Head of caudate nucleus (tissue), 42 donors: ENCODE measurements at places on chromosomes 3 and 15.

DNA sequence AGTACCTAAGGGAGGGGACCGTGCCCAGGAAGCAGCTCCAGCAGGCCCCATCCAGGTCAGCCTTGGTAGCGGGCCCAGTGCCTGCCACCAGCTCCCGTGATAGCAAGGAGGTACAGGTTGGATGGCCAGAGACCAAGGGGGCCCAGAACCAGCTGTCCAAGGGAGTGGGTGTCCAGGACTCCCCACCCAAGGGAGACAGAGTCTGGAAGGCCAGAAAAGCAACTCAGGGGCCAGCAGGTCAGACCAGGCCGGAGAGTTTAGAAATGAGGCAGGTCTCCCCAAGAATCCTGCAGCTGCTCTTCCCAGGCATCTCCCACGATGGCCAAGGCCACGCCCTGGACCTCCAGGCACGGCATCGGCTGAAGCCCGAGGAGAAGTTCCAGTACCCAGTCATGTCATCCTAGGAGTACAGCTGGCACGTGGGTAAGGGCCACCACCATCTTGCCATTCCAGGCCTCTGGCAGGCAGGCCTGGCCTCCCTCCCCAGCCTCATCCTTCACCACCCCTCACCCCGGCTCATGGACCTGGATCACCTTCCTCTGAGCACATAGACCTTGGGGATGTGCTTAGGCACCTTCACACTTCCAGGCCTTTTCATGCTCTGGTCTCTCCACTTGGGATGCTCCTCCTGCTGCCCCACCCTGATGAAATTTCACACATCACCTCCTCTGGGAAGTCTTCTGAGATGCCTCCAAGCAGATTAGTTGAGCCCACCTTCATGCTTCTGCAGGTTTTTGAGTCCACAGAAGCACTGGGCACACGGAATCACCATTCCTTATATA, 30.5 kb downstream of the DNASE1L3 start:
- DNase-seq: no peak

- no peak for DNase-seq
Observed at GRCh38 chr3:54168451-54168850, 46.1 kb downstream of the CACNA2D3 start.

GRCh38 chr3:191383124-191383523, 52.8 kb upstream of the UTS2B start:
- no peak for DNase-seq

- DNase-seq: no peak
Observed at GRCh38 chr15:101055411-101055810, 136.3 kb downstream of the LRRK1 start.

GRCh38 chr15:34988027-34988902, at the start of gene ZNF770:
Gene ZNF770, minus strand, starts transcription at chr15:34988287. Its CDS starts 4,853 bp downstream, at chr15:34983434.
- peak; percentile 50 for DNase-seq

GRCh38 chr3:21839592-21839991, 88.6 kb upstream of the ZNF385D start:
- no peak for DNase-seq

DNA sequence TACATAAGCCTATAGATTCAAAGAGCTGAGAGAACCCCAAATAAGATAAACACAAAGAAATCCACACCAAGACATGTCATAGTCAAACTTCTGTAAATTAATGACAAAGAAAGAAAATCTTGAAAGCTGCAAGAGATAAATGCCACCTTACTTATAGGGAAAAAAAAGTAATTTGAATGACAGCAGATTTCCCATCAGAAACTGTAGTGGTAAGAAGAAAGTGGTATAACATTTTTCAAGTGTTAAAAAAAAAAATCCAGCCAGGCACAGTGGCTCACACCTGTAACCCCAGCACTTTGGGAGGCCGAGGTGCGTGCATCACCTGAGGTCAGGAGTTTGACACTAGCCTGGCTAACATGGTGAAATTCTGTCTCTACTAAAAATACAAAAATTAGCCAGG, 37.4 kb downstream of the CFAP92 start:
- no peak for DNase-seq

DNA sequence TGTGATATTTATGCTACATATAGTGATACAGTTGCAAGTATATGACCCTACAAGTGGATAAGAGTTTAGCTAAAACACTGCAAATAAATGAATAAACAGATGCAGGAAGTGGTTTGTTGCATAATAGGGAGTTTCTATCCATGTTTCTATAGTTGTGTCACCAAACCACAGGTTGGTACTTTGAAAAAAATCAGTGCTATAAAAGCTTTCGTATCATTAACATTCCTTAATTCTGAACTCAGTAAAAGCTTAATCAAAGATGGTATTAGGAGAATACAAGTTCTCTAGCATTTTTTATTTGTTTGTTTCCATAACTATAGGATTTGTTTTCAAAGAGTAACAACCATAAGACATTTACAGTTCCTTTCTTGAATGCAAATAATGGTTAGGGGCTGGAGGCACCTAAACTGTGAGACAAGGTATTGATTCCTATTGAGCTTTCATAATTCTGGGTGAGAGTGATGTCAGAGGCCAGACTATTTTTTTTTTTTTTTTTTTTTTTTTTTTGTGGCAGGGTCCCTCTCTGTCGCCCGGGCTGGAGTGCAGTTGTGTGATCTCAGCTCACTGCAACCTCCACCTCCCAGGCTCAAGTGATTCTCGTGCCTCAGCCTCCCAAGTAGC, 29.6 kb downstream of the CPOX start:
- DNase-seq: no peak

- DNase-seq: no peak
Observed at GRCh38 chr15:50857763-50858162, 50.7 kb upstream of the AP4E1 start.

DNA sequence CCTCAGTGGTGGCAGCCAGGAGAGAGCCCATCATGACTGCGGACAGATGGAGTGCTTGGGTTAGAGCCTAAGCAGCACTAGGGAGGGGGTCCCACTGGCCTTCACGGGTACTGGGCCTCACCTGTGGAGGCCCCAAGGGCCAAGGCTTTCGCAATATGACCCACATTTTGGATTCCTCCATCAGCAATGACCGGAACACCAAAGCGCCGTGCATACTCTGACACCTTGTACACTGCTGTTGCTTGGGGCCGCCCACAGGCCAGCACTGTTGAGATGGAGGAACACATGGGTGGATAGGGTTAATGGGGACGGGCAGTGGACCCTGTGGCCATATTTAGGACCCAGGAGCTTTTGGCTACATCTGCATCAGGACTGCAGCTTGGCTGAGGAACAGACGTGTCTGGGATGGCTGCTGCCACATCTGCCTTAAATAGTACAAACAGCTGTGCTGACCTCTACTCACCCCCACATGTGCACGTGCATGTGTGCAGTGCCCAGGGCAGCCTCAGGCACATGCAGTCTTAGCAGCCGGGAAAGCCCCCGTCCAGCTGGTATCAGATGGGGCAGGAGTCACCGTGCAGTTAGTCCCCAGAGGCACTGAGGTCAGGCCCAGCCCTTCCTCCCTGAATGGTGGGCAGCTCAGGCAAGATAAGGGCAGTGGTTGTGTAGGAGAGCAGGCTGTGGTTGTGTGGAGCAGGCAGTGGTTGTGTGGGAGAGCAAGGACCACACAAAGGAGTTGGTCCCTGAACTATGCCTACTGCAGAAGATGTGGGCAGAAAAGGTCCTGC, 3.3 kb downstream of the NDUFAF3 start:
- no peak for DNase-seq

GRCh38 chr15:63189941-63190768, 749 bp downstream of the RAB8B start:
- no peak for DNase-seq

GRCh38 chr15:94029495-94029894, 201.9 kb upstream of the MCTP2 start:
- DNase-seq: no peak

GRCh38 chr15:43484455-43484854, 8.5 kb downstream of the TP53BP1 start:
- no peak for DNase-seq

GRCh38 chr3:122677216-122677615, 3.4 kb upstream of the PARP14 start:
- no peak for DNase-seq

GRCh38 chr15:39125904-39126303, 455.0 kb upstream of the THBS1 start:
- no peak for DNase-seq

DNA sequence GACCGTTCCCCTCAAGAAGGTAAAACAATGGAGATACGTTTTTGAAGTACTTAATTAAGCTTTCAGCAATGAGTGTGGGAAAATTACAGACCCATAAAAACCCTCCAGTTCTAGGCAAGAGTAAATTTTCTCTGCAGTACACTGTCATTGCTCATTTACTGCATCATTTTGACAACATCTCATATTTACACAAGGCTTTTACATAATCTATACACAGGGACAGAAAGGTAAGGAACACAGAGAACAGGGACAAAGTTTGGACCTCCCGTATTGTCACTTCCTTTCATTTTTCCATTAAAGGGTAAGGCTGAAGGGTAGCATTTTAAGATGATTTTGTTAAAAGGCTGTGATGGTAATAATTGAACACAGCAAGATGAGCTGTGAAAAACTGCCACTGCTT, 7.4 kb upstream of the HGD start:
- DNase-seq: no peak

- DNase-seq: peak; percentile 58
Observed at GRCh38 chr3:170356596-170357175, 829 bp upstream of the SKIL start.

- DNase-seq: no peak
Observed at GRCh38 chr15:72534523-72534922, 60.4 kb downstream of the ARIH1 start.

- no peak for DNase-seq
Observed at GRCh38 chr15:36301947-36302346, 277.5 kb upstream of the CDIN1 start.

DNA sequence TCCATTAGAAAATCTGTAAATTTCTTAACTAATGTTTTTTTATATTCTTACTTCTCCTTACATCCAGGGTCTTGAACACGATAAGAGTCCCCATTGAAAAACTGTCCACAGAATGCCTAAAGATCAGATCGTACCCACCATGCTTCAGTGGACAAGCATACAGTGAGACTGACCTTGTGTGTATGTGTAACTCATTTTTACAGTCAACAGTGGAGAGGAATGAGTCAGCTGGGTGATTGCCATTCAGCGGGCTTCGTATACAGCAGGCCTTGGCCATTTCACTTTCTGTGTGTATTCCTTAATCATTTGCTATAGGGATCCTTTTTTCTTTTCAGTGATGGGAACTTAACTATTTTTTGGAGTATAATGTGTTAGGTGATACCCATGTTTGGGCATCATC, 10.6 kb downstream of the PARP14 start:
- no peak for DNase-seq

GRCh38 chr3:72031581-72031980, 246.6 kb upstream of the PROK2 start:
- peak; percentile 72 for DNase-seq

- DNase-seq: no peak
Observed at GRCh38 chr3:12318758-12319621, 30.1 kb downstream of the PPARG start.

DNA sequence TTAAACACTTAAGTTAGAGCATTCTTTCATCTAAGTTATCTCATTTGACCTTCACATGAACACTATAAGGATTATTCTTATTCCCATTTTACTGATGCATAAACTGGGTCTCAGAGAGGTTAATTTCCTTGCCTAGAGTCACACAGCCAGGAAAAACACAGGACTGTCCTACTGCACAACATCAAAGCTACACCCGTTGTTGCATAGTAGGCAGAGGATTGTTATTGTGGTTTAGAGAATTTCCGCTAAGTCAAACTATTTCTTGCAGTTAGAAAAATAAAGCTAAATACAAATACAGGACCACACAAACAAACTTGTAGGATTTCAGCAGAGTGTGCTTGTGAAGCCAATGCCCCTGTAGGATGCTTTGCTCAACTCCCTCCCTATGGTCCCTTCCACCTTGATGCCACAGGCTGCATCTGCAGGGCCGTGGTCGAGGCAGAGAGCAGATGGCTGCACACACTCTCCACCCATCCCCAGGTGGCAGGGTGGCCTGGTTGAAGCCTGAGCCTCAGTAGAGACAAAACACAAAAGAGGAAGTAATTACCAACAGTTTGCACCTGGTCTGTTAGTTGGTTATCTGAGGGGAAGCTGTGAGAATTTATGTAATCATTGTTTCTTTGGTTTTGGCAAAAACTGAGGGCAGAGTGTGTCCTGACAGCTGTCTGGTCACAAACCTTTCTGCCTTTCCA, 41.1 kb upstream of the SKOR1 start:
- no peak for DNase-seq

DNA sequence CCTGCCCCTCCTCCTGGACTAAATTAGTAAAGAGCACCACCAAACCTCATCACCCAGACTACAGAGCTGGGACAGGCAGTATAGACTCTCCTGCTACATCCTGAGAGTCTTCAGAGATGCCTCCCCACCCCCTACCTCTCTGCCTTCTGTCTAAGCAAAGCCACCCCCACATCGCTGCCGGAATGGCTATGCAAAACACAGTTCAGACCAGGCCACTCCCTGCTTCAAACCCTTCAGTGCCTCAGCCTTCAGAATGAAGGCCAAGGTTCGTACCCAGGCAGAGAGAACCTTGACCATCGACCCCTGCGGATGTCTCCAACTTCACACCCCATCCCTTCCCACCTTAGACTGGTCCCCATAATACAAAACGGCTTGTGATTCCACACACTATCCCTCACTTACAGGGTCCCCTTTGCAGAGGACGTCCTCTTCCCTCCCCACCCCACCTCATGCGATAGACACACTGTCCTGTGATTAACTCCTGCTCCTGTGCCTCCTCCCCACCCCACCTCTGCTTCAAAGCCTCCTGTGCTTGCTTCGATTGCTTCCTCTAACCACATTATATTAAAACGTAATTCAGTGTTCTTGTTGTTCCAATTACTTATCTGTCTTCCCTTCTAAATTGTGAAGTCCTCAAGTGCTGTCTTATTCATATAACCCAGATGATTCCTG, 175.3 kb downstream of the UACA start:
- DNase-seq: peak; percentile 9

DNA sequence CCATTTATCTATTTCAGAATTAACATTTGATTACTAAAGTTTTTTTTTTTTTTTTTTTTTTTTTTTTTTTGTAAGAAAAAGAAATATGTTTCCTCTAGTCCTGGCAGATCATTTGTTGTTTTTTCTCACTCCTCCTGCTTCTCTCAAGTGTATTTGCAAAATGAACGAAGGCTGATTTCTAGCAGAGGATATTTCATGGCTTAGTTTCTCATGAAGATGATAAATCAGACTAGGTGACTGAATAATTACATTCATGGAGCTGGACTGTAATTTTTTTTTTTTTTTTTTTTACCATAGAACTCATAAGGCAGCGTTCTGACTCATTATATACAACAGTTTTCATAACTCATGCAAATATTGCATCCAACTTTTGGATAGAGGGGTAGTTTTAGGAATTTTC, 332.5 kb upstream of the SEMA6D start:
- no peak for DNase-seq

GRCh38 chr3:23301819-23302218, 98.7 kb downstream of the UBE2E2 start:
- no peak for DNase-seq

- DNase-seq: no peak
Observed at GRCh38 chr3:184785890-184786279, 26.1 kb upstream of the VPS8 start.

DNA sequence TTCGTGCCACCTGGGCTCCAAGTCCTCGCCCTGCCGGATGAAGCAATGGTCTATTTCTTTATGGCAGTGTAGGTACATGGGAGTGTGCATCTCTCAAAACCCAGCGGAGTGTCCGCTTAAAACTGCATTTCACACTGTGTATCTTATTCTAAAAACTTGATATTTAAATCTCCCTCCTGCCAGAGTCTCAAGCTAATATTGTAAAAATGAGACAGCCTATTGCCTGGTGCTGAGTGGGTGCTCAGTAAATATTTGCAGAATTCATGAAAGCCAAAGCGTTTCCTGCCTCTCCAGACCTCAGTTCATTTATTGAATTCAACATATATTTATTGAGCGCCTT, 330 bp upstream of the TBC1D2B start:
- no peak for DNase-seq

- no peak for DNase-seq
Observed at GRCh38 chr15:53580366-53580765, 179.1 kb downstream of the WDR72 start.
